GM12878 (cell line): ENCODE measurements at places on chromosomes 2 and 18.

DNA sequence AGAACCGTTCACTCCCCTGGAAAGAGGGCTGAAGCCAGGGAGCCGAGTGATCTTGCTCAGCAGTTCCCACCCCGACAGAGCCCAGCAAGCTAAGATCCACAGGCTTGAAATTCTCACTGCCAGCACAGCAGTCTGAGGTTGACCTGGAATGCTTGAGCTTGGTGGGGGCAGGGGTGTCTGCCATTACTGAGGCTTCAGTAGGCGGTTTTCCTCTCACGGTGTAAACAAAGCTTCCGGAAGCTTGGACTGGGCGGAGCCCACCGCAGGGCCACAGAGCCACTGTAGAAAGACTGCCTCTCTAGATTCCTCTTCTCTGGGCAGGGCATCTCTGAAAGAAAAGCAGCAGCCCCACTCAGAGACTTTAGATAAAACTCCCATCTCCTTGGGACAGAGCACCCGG is 180.8 kb downstream of the WDR7 start:
- no peak for DNase-seq

DNA sequence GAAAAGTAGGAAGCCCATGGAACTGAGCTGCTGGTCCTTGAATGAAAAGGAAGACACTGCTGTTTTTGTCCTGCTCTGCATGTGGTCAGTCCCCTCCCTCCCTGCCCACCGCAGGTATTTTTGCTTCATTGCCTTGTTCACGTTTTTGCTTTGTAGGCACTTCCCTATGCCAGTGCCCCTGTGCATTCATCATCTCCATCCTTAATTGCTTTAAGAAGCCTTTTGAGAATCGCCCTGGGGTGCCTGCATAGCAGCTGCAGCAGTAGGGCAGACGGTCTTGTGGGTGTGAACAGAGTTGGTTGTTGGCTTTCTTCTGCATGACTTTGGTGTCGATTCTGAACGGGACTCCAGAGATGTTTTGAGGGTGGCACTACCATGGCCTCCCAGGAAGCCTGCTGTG is 97.0 kb downstream of the CABLES1 start:
- peak; percentile 54 for DNase-seq

GRCh38 chr2:96547731-96548171 is 11.2 kb downstream of the ARID5A start:
- no peak for DNase-seq

DNA sequence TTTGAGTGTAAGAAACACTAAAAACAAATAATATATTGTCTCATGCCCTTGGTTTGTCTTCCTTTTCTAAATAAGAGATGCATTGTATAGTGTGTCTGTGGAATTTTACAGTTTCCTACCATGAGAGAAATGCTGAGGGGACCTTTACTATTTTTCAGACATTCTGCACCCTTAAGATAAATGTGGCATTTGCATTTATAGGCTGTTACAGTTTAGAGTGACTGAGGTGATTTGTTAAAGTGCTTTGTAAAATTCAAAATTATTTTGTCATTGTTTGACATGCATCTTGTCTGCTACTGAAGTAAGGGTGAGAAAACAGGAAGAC is 78.9 kb upstream of the ZSWIM2 start:
- DNase-seq, result no peak

GRCh38 chr18:41462946-41463345 is 492.1 kb upstream of the PIK3C3 start:
- DNase-seq, result no peak

DNA sequence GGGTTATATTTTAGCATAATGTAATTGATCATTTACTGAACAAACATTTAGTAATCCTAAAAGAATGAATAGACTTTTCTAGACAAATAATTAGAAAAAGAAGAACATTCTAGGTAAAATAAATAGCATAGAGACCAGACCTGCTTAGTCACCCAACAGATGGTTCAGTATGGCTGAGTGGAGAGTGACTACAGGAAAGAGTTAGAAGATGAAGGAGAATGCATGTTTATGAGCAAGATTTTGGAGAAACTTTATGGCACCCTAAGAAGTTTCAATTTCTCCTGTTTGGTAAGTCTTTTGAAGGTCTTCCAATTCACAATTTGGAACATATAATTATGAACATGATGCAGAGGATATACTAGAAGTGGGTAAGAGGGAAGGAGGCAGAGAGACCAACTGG is 32.9 kb downstream of the FAP start:
- DNase-seq, result no peak

DNA sequence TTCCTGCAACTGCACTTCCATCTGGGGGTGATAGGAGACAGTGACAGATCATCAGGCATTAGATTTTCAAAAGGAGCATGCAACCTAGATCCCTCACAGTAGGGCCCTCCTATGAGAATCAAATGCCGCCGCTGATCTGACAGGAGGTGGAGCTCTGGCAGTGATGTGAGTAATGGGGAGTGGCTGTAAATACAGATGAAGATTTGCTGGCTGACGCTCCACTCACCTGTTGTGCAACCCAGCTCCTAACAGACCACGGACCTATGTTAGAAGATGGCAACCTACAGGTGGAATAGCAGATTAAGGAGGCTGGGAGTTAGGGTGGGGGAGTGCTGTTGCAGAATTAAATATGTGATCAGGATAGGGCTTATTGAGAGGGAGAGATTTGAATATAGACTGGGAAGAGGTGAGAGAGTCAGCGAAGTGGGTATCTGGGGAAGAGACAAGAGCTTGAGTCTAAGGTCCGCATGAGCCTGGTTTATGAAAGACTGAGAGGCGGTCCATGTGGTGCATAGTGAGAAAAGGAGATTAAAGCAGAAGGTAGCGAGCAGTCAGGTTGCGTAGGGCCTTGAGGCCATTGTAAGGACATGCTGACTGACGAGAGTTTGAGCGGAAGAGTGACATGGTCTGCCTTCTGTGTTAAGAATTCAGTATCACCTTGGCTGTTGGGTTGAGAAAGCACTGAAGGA is 31.3 kb upstream of the TOGARAM2 start:
- no peak for DNase-seq

GRCh38 chr18:25144820-25145219 is 207.1 kb downstream of the ZNF521 start:
- no peak for DNase-seq

- DNase-seq, result no peak
Observed at GRCh38 chr2:71783815-71784214, 330.5 kb downstream of the DYSF start.

- DNase-seq, result no peak
Observed at GRCh38 chr2:205637320-205637602, 45.0 kb upstream of the NRP2 start.

DNA sequence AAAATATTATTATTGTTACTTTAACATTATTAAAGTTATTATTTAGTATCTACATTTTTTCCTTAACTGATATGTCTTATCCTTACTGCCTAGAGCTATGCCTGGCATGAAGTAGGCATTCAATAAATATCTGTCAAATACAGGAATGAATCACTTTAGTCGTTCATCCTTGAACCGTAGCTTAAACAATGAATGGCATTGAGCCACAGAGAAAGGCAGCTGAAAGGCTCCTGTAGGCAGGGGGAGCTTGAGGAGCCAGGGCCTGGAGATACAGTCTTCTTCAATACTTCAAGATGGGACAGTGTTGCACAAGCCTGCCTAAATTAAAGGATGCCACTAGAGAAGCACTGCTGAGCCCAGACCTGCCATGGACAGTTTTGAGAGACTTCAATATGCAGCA is 22.5 kb downstream of the CYRIA start:
- DNase-seq, result no peak

DNA sequence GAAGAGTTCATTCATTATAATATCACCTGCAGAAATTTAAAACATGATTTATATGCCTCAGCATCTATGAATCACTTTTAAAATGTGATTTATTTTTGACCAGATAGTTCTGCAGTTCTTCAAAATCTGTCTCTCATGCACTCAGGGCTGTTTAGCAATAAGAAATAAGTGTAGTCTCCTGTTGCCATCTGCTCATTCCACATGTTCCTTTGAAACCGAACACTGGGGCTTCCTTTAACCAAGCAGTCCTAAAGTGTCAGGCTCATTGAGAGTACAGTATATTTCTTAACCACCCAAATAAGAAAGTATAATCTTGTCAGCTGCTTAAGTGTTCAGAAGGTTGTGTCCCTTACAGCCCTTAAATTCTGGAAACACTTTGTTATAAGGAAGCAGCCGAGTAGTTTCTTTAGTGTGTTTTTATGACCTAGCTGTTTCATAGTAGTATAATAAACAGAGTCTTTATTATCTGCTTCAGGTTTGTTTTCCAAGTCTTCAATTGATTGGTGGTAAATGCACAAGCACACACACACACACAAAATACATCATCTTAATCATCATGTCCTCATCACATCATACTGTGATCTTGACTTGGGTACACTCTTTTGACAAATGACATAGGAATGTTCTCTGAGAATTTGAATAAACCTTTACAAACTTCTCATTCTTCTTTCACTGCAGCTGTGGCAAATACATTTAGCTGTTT is 10.4 kb downstream of the WDR7 start:
- no peak for DNase-seq

GRCh38 chr18:12362473-12363174 is 14.4 kb downstream of the AFG3L2 start:
- DNase-seq, result no peak

DNA sequence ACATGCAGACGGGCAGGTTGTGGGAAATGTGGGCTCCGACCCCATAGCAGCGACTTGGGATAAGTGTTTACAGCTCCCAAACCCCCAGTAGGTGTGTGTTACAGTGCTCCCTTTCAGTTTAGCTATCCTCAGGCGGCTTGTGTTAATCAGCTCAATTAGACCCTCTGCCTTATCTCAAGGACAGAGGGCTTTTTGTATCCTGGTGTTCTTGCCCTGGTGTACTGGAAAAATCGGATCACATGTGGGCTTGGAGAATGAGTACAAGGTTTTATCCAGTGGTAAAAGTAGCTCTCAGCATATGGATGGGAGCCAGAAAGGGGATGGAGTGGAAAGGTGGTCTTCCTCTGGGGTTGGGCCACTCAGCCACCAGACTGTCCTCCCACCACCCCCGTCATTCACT is 264.7 kb upstream of the SYT4 start:
- DNase-seq, result no peak

DNA sequence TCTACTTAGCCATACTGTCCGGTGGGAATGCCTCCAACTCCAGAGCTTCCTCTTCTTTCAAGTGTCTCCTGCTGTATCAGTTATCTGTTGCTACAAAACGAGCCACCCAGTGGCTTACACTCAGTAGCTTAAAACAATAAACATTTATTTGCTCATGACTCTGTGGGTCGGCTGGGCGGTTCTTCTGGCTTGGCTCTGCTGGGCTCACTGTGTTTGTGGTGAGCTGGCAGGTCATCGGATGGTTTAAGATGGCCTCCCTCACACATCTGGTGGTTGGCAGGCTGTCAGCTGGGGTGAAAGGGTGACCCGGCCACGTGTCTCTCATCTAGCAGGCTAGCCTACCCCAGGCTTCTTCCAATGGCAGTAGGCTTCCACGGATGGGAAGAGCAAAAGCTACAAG is 122.4 kb upstream of the SLC1A4 start:
- DNase-seq, result no peak

DNA sequence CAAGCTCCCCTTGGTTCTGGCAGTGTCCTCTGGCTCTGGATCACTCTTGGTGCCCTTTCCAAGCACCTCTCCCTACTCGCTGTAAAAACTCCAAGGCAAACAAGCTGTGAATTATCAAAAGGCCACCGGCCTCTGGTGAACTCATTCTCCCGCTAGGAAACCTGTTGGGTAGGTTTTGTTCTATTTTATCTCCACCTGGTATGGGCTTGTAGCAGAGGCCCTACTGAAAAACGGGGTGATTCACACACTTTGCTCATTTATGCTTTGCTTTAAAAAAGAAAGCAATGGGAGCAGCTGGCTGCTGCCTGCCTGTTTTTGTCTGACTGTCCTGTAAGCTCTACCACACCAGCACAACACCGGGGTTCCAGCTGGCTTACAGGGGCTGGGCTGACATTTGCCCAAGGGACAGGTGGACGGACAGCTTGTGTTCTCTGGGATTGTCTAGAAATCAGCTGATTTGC is 56.8 kb downstream of the SH3BP4 start:
- DNase-seq, result no peak

DNA sequence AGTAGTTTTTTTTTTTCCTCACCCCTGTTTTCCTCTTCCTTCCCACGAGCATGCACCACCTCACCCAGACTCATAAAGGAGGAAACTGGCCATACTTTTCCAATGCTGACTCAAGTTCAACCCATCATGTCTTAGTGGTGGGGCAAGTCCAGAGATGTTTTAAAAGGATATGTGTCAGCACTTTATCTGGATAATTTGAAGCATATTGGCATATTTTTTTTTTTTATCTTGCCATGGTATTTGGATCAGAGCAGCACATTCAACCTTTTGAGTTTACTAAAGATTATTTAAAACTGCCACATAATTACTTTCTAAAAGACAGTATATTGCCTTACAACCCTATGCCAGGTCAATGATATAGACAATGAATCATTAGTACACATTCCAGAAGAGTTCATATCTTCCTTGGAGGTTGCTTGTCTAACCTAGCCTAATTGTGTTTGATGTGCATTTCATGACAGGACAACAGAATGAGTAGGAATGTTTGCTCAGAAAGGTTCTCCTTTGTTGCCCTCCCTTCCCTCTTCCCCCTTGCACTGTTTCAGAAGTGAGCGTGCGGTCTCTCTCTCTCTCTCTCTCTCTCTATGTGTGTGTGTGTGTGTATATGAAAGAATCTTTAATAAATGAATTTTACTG is 950.7 kb upstream of the FAM98A start:
- DNase-seq, result no peak

DNA sequence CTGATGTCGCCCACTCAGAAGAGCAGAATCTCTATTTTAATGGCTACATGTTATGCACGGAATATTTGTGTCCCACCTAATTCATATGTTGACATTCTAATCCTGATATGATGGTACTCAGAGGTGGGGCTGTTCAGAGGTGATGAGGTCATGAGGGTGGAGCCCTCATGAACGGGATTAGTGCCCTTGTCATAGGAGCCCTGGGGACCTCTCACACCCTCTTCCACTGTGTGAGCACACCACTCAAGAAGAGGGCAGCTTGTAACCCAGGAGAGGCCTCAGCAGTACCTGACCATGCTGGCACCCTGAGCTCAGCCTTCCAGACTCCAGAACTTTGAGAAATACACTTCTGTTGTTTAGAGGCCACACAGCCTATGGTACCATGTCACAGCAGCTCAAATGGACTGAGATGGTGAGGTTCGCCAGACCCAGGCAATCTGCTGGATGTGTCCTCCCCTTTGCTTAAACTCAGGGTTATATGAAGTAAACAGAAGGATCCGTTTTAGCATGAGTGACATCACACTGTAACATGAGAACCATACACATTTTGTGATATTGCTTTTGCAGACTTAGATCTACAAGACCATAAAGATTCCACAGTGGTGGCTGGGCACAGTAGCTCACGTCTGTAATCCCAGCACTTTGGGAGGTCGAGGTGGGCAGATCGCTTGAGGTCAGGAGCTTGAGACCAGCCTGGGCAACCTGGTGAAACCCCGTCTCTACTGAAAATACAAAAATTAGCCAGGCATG is 48.7 kb downstream of the ATOH8 start:
- no peak for DNase-seq

GRCh38 chr2:237667893-237668292 is 40.5 kb downstream of the LRRFIP1 start:
- no peak for DNase-seq

GRCh38 chr2:214542295-214542694 is 131.4 kb downstream of the VWC2L start:
- no peak for DNase-seq

- DNase-seq, result no peak
Observed at GRCh38 chr18:3194947-3195612, 24.7 kb downstream of the MYOM1 start.
